ENCODE measurements at places on chromosomes 1 and 21. TPM values are rescaled to one million over a fixed set of nuclear protein-coding genes. Genes with fewer than 3 reads are reported as not detected.

Gene LRRN2
- 20.0 TPM for total RNA-seq

Gene OR2T29
- not detected for total RNA-seq

Gene CHI3L1
- total RNA-seq, result not detected

Gene IVL
- total RNA-seq, result 0.06 TPM

Gene RIMKLA
- 0.84 TPM for total RNA-seq

Gene PATJ
- 3.9 TPM for total RNA-seq

Gene LMX1A
- not detected for total RNA-seq

Gene CHRNB2
- total RNA-seq, result 0.49 TPM

Gene AMY2A
- total RNA-seq, result not detected

Gene L1TD1
- not detected for total RNA-seq

Gene OR2L5
- not detected for total RNA-seq

Gene ISG15
- total RNA-seq, result 18.3 TPM

Gene DNM3
- 0.53 TPM for total RNA-seq

Gene PBX1
- total RNA-seq, result 23.1 TPM

Gene BATF3
- 33.7 TPM for total RNA-seq

Gene CLIC6
- 0.07 TPM for total RNA-seq

Gene OR2L8
- not detected for total RNA-seq

Gene PGBD5
- 0.68 TPM for total RNA-seq

Gene HDGF
- total RNA-seq, result 422 TPM

Gene PADI2
- total RNA-seq, result 1.5 TPM

Gene CCDC17
- 0.48 TPM for total RNA-seq

Gene SLC22A15
- total RNA-seq, result 0.93 TPM

Gene HRNR
- not detected for total RNA-seq

Gene ZBTB8B
- total RNA-seq, result not detected

Gene S100A1
- total RNA-seq, result 0.63 TPM

Gene CD1E
- not detected for total RNA-seq

Gene TMPRSS3
- total RNA-seq, result 0.14 TPM

Gene NCMAP
- total RNA-seq, result 0.05 TPM

Gene BMP8B
- total RNA-seq, result 4.3 TPM
